ENCODE measurements at places on chromosomes 3 and 15.
A peak's percentile ranks its signal among the peaks of the same experiment; 100 is the strongest.

GRCh38 chr15:43991206-43991605, 164.4 kb downstream of the WDR76 start:
- no peak for DNase-seq

GRCh38 chr3:127585813-127586413, 4.6 kb downstream of the TPRA1 start:
- no peak for DNase-seq

DNA sequence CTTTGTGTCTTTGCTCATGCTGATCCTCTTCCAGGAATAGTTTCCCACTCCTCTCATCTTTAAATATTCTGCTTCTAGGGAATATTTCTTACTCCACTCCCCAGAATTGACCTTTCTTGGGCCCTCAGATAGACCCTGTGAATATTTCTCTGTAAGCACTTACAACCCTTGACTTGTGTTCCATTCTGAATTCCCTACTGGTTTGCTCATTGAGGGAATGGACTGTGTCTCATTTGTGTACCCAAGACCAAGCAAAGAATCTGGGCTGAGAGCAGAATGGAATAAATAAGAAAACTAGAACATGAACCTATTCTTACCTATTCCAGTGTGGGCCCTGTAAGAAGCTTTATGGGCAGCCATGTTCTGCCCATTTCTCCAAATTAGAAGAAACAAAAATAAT, 72.7 kb upstream of the TSPAN3 start:
- no peak for DNase-seq

DNA sequence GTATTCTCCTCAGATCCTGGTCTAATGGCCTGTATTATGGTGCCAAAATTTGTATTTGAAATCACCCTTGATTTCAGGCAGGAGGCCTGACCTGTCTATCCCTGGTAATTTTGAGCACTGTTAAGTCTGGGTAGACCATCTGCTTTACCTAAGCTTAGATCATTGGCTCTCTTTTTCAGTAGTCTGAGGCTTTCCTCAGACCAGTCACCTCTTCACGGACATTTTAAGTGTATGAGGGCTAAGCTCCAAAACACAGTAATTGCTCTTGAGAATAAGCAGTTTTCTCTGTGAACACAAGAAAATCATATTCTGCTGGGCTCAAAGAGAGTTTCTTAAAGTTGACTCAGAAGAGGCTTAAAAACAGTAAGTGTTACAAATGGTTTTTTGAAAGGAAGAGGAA, 92.0 kb upstream of the SAMMSON start:
- no peak for DNase-seq

- no peak for DNase-seq
Observed at GRCh38 chr3:101179637-101180036, 140.7 kb downstream of the IMPG2 start.

GRCh38 chr3:69748503-69748902, 9.2 kb downstream of the MITF start:
- DNase-seq = peak; percentile 84

DNA sequence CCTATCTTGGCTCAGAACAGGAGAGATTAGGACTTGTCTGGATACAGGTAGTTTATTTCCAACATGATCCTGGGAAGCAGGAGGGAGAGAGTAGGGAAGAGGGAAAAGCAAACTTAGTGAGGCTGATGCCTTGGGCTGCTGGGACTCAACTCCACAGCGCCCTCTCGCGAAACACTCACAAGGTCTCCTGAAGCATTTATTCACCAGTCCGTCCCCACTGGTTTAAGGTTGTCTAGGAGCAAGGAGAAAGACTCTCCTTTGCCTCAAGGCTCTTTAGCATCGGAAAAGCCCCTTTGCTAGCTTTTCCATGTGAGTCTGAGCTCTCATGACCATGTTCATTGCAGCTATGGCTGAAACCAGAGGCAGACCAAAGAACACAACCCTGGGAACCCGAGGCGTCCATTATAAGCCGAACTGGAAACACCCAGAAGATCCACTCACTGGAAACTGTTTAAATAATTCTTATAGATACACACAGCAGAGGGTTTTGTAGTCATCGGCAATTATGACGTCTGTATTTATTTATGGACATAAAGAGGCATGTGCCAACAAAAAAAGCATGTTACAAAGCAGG, 244.5 kb downstream of the CD47 start:
- peak; percentile 20 for DNase-seq

Data from inflammatory macrophage (primary cell).